ENCODE measurements at places on chromosomes 4 and X. TPM values are rescaled to one million over a fixed set of nuclear protein-coding genes. Genes with fewer than 3 reads are reported as not detected.
A peak's percentile ranks its signal among the peaks of the same experiment; 100 is the strongest.

DNA sequence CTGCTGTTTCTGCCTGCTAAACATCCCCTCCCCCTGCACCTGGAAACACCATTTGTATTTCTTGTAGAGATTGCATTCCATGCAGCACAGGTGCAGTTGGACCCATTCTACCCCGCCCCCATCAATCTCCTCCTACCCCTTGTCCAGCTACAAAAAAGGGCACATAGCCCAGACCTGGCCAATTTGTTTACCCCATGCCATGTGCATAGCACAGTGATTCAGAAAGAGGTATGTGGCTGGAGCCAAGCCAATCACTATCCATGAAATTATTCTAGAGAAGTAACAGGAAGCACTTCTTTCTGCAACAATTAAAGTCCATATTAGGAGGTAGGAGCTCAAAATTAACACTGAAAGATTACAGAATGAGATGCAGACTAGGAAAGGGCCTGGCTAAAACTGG, 20.2 kb upstream of the TMEM184C start:
- no peak overlapping the region for H3K27ac ChIP-seq
- no peak for DNase-seq
- H3K4me3 ChIP-seq: no peak overlapping the region
- H3K36me3 ChIP-seq: no peaks in the 10 kb centered on the region

- H3K27me3 ChIP-seq: peaks cover 8% of the 10 kb centered on the region
- peaks cover 43% of the 10 kb centered on the region for H3K4me1 ChIP-seq
- H3K4me3 ChIP-seq: no peak overlapping the region
- no peak for DNase-seq
These were observed 112.2 kb downstream of the IL13RA2 start for GRCh38 chrX:114905251-114905650.

DNA sequence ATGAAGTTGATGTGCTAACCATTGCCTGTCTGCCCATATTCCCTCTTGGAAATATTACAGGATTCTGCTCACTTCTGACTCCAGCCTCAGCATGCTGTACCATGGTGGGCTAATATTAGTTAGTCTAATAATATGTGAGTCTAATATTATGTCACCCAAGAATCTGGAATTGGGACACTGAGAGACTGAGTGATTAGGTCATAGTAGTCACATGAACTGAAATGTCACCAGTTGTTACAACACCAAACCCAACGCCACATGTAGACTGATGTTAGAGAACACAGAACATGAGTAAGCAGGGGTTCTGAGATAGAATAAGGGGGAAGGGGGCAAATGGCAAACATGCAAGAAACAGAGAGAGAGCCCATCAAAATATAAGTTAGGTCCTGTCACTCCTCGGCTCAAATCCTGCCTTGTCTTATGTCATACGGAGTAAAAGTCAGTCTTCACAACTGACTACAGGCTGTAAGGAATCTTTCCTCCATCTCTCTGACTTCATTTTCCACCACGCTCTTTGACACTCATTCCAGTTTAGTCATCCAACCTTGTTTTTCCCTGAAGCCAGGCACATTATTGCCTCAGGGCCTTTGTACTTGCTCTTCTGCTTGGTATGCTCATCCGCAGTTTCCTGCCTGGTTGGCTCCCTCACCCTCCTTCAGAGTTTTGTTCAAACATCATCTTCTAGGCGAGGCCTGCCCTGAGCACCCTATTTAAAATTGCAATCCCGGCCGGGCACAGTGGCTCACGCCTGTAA, 9.6 kb upstream of the SLAIN2 start:
- no peaks in the 10 kb centered on the region for H3K27me3 ChIP-seq
- no peak for DNase-seq
- no peak overlapping the region for H3K4me3 ChIP-seq
- no peak overlapping the region for H3K27ac ChIP-seq

DNA sequence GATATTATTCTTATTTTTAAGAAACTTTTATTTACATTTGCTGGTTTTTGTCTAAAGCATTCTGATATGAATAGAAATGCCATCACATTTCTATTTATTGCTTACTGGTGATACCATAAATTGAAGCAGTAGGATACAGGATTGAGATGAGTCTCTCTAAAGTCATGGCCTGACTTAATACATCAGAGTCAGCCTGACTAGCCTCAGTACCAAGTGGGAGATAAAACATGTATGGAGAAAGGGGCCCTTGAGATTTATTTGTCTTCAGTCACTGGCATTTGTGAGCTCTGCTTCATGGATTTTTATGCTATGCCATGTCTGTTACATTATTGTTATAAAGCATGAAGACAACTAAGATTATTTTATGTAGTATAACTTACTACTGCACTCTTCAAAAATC, 465.5 kb downstream of the ADGRL3 start:
- no peaks in the 10 kb centered on the region for H3K27me3 ChIP-seq
- H3K4me3 ChIP-seq: no peak overlapping the region
- H3K36me3 ChIP-seq: peaks cover 17% of the 10 kb centered on the region
- no peak for DNase-seq
- H3K4me1 ChIP-seq: no peaks in the 10 kb centered on the region

DNA sequence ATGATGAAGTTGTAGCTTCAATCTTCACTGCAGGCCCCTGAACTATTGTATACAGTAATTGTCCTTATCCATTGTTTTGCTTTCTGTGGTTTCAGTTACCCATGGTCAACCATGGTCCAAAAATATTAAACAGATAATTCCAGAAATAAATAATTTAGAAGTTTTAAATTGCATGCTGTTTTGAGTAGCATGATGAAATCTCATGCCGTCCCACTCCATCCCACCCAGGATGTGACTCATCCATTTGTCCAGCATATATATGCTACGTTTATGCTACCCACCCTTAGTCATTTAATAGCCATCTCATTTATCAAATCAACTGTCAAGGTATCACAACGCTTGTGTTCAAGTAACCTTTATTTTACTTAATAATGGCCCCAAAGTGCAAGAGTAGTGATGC, 34.5 kb downstream of the IQCM start:
- peaks cover 3% of the 10 kb centered on the region for H3K4me1 ChIP-seq
- no peak for DNase-seq
- no peaks in the 10 kb centered on the region for H3K27me3 ChIP-seq

- H3K4me3 ChIP-seq: no peak overlapping the region
- no peaks in the 10 kb centered on the region for H3K27me3 ChIP-seq
- no peaks in the 10 kb centered on the region for H3K36me3 ChIP-seq
- H3K4me1 ChIP-seq: peaks cover 3% of the 10 kb centered on the region
- DNase-seq: no peak
- no peak overlapping the region for H3K27ac ChIP-seq
These were observed 20.3 kb upstream of the DYNLT3 start for GRCh38 chrX:37867536-37868153.

GRCh38 chrX:46630141-46630540, 56.6 kb downstream of the CHST7 start:
- DNase-seq: no peak
- H3K4me3 ChIP-seq: no peak overlapping the region
- peaks cover 17% of the 10 kb centered on the region for H3K4me1 ChIP-seq
- H3K27me3 ChIP-seq: no peaks in the 10 kb centered on the region
- H3K36me3 ChIP-seq: peaks cover 24% of the 10 kb centered on the region

DNA sequence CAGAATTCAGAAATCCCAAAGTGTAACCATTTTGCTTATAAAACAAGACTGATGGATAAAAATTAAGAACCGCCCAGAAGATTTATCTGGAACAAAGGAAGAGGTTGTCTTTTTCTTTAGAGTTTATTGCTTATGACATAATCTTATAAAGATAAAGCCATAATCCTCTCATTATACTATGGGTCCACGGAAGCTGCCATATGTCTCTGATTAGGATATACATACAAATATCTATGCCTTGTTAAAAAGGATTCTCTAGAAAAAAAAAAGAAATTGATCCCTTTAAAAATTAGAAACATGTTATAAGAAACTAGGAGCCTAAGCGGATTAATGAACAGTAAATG, 70.5 kb downstream of the RELL1 start:
- H3K27ac ChIP-seq: no peak overlapping the region
- peaks cover 7% of the 10 kb centered on the region for H3K4me1 ChIP-seq
- H3K27me3 ChIP-seq: no peaks in the 10 kb centered on the region

- no peaks in the 10 kb centered on the region for H3K36me3 ChIP-seq
- peaks cover 14% of the 10 kb centered on the region for H3K4me1 ChIP-seq
- DNase-seq: no peak
- no peak overlapping the region for H3K4me3 ChIP-seq
These were observed 183.5 kb downstream of the MSL3 start for GRCh38 chrX:11941571-11941970.

- H3K4me3 ChIP-seq: no peak overlapping the region
- H3K27me3 ChIP-seq: peaks cover 4% of the 10 kb centered on the region
- peaks cover 46% of the 10 kb centered on the region for H3K4me1 ChIP-seq
These were observed 38.6 kb upstream of the APLN start for GRCh38 chrX:129693354-129693753.

DNA sequence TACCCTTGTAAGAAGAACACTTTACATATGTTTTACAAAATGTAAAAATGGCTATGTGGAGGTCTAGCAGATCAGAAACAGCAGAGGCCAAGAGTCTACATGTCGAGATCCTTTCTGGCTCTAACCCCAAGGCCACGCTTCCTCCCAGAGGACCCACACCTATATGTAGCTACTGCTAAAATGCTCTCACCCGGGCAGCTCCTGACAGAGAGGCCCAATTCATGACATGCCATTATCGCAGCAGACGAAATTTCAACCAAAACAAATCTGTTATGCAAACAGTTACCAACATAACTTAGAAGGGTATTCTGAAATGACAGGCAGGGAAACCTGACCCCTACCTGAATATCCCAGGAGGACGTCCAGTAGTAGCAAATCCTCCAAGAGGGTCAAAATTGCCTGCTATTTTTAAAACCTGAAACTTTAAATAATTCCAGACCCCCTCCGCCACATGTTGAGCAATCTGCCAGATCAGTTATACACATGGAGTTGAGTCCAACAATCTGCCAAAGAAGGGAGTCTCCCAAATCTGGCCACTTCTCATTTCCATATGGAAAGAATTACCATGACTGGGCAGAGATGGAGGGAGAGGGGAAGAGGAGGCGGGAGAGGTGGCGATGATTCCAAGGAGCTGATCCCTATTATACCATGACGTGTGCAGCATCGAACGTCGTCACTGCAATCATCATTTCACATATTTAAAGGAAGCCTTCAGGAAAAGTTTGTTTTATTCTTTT, 192.9 kb upstream of the TBL1X start:
- H3K27me3 ChIP-seq: peaks cover 4% of the 10 kb centered on the region
- H3K4me1 ChIP-seq: peaks cover 16% of the 10 kb centered on the region
- no peak overlapping the region for H3K27ac ChIP-seq
- no peak overlapping the region for H3K4me3 ChIP-seq
- no peaks in the 10 kb centered on the region for H3K36me3 ChIP-seq

GRCh38 chr4:12827966-12828365, 656.2 kb downstream of the RAB28 start:
- no peak for DNase-seq
- no peaks in the 10 kb centered on the region for H3K4me1 ChIP-seq
- no peak overlapping the region for H3K27ac ChIP-seq
- no peaks in the 10 kb centered on the region for H3K36me3 ChIP-seq
- H3K4me3 ChIP-seq: no peak overlapping the region
- H3K27me3 ChIP-seq: no peaks in the 10 kb centered on the region

GRCh38 chrX:105823092-105823455, 735 bp downstream of the NRK start:
- H3K4me3 ChIP-seq: peak overlapping the region; percentile 77
- no peak for DNase-seq
- no peak overlapping the region for H3K27ac ChIP-seq
- no peaks in the 10 kb centered on the region for H3K36me3 ChIP-seq

DNA sequence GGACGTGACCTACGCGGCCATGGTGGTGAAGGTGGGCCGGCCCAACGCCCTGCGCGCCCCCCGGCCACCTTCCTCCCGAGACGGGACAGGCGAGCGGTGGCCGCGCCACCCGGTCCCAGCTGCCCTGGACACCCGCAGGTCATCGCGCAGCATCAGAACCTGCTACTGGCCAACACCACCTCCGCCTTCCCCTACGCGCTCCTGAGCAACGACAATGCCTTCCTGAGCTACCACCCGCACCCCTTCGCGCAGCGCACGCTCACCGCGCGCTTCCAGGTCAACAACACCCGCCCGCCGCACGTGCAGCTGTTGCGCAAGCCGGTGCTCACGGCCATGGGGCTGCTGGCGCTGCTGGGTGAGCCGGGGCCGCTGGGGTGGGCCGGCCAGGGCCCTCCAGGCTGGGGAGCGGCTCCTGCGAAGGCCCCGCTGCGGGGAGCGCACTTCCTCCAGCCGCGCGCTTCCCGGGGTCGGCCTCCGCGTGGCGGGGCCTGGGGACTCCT, 9.0 kb upstream of the SLC26A1 start:
- DNase-seq: peak; percentile 62
- peak overlapping the region; percentile 57 for H3K4me3 ChIP-seq
- no peaks in the 10 kb centered on the region for H3K36me3 ChIP-seq
- no peak overlapping the region for H3K27ac ChIP-seq

- H3K4me3 ChIP-seq: no peak overlapping the region
- no peak overlapping the region for H3K27ac ChIP-seq
- peaks cover 84% of the 10 kb centered on the region for H3K4me1 ChIP-seq
- H3K36me3 ChIP-seq: no peaks in the 10 kb centered on the region
- H3K27me3 ChIP-seq: no peaks in the 10 kb centered on the region
These were observed 24.3 kb downstream of the IRF2 start for GRCh38 chr4:184450045-184450444.

DNA sequence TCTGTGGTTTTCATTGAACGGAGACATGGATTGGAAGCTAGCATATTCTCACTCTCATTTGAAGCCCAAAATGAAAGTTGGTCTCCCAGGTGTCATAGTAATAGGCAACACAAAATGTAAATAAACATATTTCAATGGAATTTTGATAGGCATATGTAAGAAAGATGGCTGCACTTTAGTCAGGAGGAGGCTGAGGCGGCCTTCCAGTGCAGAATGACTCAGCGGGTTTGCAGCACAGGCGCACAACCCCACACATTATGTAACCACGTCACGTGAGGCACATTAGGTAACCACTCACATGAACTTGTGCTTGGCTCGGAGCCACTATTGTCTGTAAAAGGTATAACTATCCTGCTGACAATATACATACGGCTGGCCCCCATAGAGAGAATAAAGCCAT, 381.7 kb downstream of the GPAT3 start:
- H3K36me3 ChIP-seq: 0 out of 2 replicates have a peak, but pooled peaks cover 3% of the 10 kb centered on the region
- no peak overlapping the region for H3K27ac ChIP-seq
- peaks cover 64% of the 10 kb centered on the region for H3K27me3 ChIP-seq
- no peak for DNase-seq
- peaks cover 39% of the 10 kb centered on the region for H3K4me1 ChIP-seq
- no peak overlapping the region for H3K4me3 ChIP-seq

- H3K4me1 ChIP-seq: peaks cover 57% of the 10 kb centered on the region
- no peak within 1 kb of the TSS for H3K27ac ChIP-seq
- DNase-seq: peak; percentile 52
- peak within 1 kb of the TSS; percentile 77 for H3K4me3 ChIP-seq
- H3K27me3 ChIP-seq: peaks cover 100% of the 10 kb centered on the region
These were observed at the start of gene FGF5 for GRCh38 chr4:80266253-80266901. Gene FGF5, plus strand, starts transcription at chr4:80266664. Its CDS starts 161 bp downstream, at chr4:80266825.

Gene CC2D2A
- total RNA-seq: 10.2 TPM

Gene FABP2
- total RNA-seq: not detected

Gene NXF2B
- total RNA-seq: 0.18 TPM

Gene ADH4
- total RNA-seq: 0.18 TPM

Gene GAGE2A
- total RNA-seq: 0.83 TPM

Gene NSDHL
- 26.1 TPM for total RNA-seq

Gene FAM50A
- 51.8 TPM for total RNA-seq
